NCI-H1092 treated with DMSO at 0.1 percent for 48 hours (cell line): ENCODE measurements at places on chromosomes 1 and 21.

- peak; percentile 80 for DNase-seq
Observed at GRCh38 chr1:235093696-235094592, 34.7 kb downstream of the TOMM20 start.

DNA sequence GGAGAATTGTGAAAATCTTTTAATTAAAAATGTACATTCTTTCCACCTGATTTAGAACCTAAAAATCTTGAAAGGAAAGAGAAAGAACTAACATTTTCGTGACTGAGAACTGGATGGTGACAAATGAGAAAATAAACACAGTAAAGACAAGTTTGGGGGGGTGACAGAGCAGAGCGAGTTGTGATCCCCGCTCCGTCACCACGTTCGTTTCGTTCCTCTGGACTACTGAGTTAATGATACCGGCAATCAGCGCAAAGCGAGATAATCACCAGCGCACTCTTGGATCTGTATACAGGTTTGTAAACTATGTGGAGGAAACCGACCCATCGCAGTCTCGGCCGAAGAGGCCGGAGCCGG lies 31.2 kb upstream of the CFAP126 start:
- no peak for DNase-seq

GRCh38 chr1:180130651-180131050 lies 24.0 kb upstream of the QSOX1 start:
- no peak for DNase-seq

- DNase-seq = no peak
Observed at GRCh38 chr1:234837713-234838112, 227.7 kb upstream of the IRF2BP2 start.

DNA sequence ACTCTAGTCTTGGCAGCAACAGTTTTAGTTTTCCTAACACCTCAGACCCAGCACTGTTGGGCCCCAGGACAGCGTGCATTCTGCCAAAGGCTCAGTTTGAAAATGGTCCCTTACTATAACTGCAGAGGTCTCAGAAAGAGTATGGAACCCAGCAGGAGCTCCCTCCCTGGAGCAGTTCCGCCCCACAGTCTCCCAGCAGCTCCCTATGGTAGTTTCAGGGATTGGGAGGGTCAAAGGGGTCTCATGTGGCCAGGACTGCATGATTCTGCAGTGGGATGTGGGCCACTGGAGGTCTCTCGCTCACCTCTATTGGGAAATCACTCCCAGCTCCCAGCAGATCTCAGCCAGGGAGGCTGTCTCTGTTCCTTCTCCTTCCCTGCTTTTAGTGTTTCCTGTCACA lies 12.3 kb downstream of the LY9 start:
- DNase-seq = no peak

GRCh38 chr1:30043731-30044408 lies 679.5 kb downstream of the MATN1 start:
- DNase-seq = no peak
